ENCODE measurements at places on chromosomes 6 and 20.

- no peak for DNase-seq
These were observed 75.8 kb upstream of the RIN2 start for GRCh38 chr20:19682249-19682648.

DNA sequence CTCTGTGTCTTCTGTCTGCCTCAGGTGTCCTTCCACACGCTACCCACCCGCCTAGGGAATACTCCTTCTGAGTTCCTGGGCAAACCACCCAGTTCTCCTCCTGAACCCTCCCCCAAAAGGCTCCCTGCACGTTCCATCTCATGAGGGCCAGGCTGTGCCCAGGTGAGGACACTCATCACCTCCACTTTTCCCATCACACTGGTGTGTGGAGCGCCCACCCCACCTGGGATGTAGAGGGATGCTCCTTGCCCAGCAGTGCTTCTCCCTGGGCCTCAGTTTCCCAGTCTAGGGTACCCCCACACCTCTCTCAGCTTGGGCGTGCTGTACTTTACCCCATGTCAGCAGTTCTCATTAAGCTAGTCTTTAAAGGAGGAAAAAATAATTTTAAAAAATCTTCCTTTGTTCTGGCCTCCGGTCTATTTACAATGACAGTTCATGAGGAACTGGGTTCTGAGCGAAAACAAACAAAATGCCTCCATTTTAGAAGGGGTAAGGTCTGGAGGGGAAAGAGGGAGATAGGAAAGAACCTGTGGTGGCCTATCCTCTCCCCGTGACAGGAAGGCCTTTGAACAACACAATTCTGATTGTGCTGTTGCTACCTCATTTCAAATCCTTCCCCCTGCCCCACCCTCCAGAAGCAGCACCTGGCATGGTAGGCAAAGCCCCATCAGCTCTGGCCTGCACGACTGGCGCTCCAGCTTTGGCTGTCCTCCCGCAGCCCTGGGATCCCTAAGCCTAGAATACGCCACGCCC, 1.7 kb upstream of the C20orf203 start:
- DNase-seq = no peak

DNA sequence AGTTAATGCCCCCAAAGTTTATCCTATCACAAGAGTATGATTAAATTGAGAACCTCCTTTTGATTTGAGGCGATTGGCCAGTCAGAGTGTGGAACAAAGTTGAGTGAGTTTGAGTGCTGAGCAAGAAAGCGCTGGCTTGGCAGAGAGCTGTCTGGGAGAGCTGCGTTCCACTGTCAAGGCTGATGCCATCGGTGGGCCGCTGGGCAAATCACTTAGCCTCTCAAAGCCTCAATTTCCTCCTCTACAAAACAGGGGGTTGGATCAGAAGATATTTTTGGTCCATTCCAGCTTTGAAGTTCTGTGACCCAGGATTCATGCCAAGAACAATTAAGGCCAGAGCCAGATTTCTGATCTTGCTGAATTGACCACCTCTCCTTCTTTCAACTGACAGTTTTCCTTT, 60.2 kb downstream of the TMEM242 start:
- DNase-seq = no peak

DNA sequence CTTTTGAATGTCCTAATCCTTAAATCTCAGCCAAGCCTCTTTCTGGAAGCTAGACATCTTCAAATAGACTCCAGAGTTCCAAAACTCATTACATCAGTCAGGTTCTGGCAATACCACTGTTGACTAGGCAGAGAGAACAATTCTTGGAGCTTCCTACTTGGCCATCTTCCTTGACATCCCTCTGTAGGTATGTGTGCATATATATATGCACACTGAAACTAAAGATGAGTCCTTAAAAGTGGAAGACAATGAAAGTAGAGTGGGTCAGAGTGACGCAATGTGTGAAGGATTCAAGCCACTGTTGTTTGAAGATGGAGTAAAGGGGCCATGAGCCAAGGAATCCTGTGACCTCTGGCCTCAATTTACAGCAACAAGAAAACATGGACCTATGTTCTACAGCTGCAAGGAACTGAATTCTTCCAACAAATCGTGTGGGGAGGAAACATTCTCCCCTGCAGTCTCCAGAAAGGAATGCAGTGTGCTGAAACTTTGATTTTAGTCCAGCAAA, 18.7 kb upstream of the DUSP22 start:
- DNase-seq = no peak

DNA sequence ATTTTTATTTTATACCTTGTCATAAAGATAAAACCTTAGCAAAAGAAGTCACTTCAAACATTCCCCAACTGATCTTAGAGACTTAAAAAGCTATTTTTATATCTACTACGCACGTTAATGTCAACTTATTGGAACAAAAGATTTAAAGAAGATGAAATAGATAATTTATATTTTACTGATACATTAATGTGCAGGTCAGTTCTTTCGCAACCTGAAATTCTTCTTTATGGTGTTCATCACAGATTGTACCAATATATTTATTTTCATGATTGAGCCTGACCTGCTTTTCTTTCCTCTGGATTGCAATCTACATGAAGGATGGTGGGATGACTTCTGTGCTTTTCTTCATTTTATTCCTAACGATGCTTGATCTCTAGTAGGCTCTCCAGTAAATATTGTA, 596.3 kb downstream of the PHF3 start:
- no peak for DNase-seq

GRCh38 chr6:168128631-168129291, 49.7 kb upstream of the FRMD1 start:
- DNase-seq = no peak

- no peak for DNase-seq
These were observed 35.9 kb upstream of the TOX2 start for GRCh38 chr20:43878776-43879175.

GRCh38 chr20:63538204-63539091, 1.3 kb upstream of the PTK6 start:
- DNase-seq = no peak

Data from stimulated activated CD4-positive, alpha-beta T cell treated with anti-CD3 and anti-CD28 coated beads, Interleukin-4, amount 100 ng/mL, for 48 hours (primary cell).